Fibroblast of skin of right biceps (primary cell): ENCODE measurements at places on chromosomes 16 and 17.

- DNase-seq: no peak
Observed at GRCh38 chr17:67258821-67259468, 13.9 kb upstream of the HELZ start.

DNA sequence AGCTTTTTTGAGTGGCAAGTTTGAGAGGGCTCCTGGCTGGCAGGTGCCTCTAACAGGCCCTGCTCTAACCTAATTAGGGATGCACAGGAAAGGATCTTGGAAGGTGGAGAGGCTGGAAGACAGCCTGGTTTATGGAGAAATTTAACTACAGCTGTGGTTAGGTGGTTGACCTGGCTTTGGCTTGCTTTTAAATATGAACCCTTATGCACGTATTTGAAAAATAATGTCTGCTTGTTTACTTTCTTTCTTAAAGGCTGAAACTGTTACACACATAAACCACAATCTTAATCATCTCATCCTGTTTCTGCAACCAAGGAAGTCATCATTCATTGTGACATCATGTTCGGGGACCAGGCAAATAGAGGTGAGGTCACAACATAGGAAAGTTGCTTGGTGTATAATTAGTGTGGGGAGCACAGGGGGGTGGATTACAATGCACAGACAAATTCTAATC, 23.1 kb upstream of the DHRS13 start:
- DNase-seq: peak; percentile 85

DNA sequence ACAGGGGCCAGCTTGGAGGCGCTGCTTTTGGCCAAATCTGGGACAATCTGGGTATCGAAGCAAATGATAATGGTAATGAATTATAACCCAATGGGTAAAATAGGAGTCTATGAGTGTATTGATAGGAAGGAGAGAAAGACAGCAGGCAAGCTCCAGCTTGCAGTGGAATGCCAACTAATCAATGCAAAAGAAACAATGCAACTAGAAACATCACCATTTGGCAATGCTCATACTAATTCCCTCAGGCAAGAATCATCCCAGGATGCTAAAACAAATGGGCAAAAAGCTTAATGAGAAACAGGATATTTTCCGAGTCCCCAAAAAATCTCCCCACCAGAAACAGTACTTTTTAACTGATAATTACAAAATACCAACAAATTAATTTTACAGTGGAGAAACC, 64.7 kb downstream of the ADCY9 start:
- DNase-seq: no peak

DNA sequence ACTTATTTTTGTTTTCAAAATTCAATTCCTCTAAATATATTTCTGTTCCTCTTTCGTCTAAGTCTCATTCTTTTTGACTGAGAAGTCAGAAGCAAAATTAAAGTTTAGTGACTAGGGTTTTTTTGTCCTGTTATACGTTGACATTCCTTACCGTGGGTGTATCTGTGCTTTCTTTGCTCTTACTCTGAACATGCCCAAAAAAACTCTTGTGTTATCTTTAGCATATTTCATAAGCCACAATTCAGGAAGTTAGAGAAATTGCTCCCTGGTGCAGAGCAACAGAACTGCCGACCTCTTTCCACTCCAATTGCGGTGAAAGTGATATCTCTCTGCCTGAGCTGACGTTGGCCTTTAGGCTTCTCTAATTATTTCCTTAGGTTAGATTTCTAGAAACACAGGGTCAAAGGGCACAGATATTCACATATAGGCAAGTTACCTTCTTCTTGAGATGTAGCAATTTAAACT, 65.7 kb downstream of the CENPV start:
- peak; percentile 88 for DNase-seq

- DNase-seq: no peak
Observed at GRCh38 chr17:36153895-36154610, 22.4 kb downstream of the TBC1D3B start.
